ENCODE measurements at places on chromosomes 16 and 17.

- no peak for DNase-seq
These were observed 27.2 kb downstream of the HEATR9 start for GRCh38 chr17:35841505-35841904.

DNA sequence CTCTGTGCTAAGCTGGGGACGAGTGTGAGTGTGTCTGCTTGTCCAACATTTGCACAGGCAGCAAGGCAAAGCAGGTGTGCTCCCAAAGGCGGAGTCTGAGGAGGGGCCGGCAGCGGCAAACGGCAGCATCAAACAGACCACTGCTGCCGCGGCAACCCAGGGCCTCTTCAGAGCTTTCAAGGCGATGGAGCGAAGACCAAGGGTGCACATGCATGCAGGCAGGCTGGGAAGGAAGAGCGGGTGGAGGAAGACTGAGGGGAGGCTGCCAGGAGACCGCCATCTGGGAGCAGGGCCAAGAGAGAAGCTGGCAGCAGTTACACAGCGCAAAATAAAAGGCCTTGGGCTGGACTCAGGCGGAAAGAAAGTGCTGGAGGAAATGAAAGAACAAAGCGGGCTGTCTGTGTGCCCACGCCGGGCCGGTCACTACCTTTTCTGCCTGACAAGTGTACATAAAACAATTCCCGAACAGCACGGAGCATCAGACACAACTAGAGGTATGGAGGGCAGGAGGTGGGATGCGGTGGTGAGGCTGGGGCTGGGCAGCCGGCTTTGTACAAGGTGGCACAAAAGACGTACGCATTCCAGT is 8.5 kb downstream of the TIMM22 start:
- DNase-seq, result peak; percentile 45

- no peak for DNase-seq
These were observed 76.4 kb downstream of the KCNJ12 start for GRCh38 chr17:21452377-21453143.

DNA sequence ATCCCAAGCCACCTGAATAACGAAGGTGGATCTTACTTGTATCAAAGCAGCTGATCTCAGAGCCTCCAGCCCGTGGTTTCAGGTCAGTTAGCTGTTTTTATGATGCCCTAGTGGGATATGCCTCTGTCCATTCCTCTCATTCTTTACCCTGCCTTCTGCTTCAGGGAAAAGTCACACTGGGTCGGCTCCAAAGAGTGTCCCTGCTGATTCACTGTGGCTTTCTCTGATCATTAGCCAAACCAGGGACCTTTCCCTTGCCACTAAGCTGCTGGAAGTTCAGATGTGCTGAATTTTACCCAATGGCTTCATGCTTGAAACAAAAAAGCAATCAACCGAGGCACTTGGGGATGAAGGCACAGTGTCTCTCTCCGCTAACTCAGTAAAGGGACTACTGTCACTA is 170.2 kb upstream of the SALL1 start:
- DNase-seq, result no peak

GRCh38 chr17:48759288-48759687 is 30.7 kb upstream of the HOXB13 start:
- no peak for DNase-seq

GRCh38 chr17:17109907-17110306 is 67.7 kb downstream of the MPRIP start:
- no peak for DNase-seq

- no peak for DNase-seq
These were observed 31.6 kb downstream of the TNFRSF13B start for GRCh38 chr17:16940116-16940881.

GRCh38 chr17:58789160-58789559 is 33.5 kb downstream of the PPM1E start:
- no peak for DNase-seq

- no peak for DNase-seq
These were observed 27.7 kb upstream of the ERCC4 start for GRCh38 chr16:13892301-13892700.

GRCh38 chr16:12079412-12079965 is 103.0 kb downstream of the SNX29 start:
- no peak for DNase-seq

GRCh38 chr17:75159196-75160031 is 5.1 kb upstream of the JPT1 start:
- DNase-seq, result no peak

DNA sequence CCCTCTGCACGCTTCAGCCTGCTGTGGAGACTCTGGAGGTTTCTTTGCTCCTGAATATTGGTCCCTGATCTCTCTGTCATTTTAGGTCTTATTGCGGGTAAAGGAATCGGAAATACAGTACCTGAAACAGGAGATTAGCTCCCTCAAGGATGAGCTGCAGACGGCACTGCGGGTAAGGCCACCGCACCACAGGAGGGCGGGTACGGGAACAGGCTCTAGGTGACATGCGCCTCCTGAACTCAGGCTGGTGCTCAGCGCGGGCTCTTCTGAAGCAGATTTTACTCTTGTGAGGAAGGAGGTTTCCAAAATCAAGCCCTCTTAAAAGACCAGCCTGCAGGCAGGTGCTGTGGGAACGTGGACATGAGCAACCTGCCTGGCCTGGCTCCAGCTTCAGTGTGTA is 29.8 kb downstream of the PLD6 start:
- DNase-seq, result no peak

DNA sequence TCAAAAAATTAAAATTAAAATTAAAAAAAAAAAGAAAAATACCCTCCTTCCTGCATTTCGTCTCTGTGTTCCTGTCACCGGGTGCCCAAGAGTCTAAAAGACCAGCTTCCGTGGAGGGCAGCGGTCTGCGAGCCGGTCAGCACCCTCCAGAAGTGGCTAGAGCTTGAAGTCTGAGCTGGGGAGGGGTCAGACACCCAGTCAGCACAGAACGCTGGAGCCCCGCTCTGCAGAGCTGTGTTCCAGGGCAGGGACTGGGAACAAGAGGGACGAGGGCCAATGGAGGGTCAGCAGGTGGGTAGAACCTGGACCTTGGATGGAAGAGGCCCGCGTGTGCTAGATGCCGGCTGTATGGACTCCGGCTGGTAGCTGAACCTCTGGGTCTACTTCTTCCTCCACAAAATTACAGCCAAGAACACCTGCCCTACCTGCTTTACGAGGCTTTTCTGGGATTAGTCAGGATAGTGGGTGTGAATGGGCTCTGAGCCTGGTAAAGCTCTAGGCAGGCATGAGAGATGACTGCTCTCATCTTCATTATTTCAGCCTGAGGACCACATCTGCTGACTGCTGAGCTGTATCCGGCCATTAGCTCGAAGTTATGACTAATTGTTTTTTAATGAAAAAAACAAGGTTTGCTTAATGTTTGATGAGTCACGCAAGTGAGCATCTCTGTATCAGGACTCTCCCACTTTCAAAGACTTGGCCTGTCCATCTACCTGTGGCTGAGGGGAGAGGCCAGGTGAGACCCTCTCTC is 5.9 kb downstream of the TRPV1 start:
- DNase-seq, result no peak

DNA sequence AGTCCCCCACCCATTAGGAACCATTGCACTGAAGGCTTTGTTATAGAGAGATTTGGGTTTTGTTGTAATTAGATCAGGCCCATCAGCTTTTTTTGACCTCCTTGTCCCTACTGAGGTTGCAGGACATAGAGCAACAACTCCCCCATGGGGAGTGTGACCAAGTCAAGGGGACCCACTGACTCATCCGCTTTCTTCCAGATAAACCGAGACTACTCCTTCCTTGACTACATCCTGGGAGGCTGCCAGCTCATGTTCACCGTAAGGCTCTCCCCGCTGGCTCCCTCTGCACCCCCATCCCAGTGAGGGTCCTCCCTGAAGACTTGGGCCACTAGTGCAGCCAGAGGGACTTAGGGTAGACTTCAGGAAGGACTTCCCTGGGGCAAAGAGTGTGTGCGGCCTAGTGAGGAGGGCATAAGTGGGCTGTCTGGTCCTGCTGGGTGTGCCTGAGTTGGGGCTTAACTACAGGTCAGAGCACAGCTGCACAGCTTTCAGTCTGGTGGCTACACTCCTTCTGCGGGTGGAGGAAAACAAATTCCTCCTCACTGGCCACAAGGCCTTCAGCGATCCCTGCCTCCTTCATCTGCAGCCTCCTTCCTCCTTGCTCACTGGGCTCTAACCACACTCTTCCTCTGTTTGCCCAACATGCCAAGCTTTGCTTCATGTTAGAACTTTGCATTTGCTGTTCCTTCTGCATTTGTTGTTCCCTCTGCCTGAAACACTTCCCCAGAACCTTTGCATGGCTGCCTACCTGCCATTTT is 31.0 kb downstream of the CPNE2 start:
- DNase-seq, result no peak

DNA sequence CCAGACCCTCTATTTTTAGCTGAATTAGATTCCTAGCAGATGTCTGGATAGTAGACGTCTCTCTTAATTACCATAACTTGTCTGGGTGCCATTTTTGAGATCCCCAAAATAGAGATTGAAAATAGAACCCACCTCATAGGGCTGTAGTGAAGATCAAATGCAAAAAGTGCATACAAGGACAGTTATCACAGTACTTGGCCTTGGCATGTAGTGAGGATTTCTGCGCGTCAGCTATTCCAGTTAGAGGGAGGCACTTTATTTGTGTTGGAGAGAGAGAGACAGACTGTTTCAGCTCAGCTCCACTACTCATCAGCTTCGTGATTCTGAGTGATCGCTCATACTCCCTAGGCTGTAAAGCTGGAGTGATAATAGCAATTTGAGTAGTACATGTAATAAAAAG is 59.6 kb upstream of the CDH13 start:
- DNase-seq, result no peak

- DNase-seq, result no peak
These were observed 33.9 kb upstream of the FAAP100 start for GRCh38 chr17:81586096-81586495.

GRCh38 chr16:19396555-19397011 is 21.1 kb upstream of the TMC5 start:
- peak; percentile 58 for DNase-seq

GRCh38 chr17:75639327-75639726 is 6.1 kb downstream of the SMIM5 start:
- DNase-seq, result no peak

DNA sequence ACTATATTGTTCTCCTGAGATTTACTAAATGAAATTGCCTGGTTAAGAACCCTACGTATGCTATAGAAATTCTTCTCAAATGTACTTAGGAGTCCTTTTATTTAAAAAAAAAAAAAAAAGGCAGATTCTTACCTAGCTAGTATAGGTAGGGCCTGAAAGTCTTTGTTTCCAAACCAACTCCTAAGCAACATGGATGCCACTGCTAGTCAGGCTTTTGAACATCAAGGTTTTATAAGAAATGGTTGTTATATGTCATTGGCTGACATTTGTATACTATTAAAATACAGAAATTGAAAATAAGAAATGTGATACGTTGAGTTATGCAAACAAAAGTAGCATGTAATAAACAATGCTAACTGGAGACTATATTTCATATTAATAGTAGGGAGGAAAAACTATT is 1.2 kb downstream of the EVI2A start:
- no peak for DNase-seq

- DNase-seq, result no peak
These were observed 57.7 kb downstream of the ZNF778 start for GRCh38 chr16:89275284-89275584.

DNA sequence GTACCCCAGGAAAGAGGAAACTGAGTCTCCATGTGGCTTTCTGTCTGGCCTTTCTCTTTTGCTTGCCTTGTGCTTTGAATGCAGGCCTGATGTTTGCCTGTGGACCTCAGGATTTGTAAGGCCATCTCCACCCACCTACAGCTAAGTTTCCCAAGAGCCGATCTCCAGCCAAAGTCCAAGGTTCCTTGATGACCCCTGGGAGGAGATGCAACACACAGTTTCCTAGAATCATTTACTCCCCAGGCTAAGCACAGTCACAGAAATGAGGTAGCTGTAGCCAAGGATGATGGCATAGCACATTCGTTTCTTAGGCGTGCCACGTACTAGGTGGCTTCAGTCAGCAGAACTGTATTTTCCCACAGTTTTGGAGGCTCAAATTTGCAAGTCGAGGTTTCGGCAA is 595.4 kb downstream of the MAF start:
- DNase-seq, result no peak

DNA sequence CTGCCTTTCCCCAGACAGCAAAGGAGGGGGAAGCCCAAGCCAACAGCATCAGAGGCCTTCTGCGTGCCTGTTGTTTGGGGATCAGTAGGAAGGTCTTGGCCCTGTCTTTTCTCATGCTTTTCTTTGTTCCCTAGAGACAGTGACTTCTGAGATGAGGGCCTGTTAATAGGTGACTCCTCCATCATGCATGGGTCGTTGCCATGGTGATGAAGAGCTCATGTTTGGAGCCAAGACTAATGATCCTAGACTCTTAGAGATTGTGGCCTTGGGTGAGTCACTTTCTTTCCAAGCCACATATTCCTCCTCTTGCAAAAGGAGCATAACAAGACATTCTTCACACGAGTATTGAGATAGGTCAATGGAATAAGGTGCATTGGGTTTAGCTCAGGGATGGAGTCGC is 201.1 kb upstream of the ASIC2 start:
- DNase-seq, result no peak

DNA sequence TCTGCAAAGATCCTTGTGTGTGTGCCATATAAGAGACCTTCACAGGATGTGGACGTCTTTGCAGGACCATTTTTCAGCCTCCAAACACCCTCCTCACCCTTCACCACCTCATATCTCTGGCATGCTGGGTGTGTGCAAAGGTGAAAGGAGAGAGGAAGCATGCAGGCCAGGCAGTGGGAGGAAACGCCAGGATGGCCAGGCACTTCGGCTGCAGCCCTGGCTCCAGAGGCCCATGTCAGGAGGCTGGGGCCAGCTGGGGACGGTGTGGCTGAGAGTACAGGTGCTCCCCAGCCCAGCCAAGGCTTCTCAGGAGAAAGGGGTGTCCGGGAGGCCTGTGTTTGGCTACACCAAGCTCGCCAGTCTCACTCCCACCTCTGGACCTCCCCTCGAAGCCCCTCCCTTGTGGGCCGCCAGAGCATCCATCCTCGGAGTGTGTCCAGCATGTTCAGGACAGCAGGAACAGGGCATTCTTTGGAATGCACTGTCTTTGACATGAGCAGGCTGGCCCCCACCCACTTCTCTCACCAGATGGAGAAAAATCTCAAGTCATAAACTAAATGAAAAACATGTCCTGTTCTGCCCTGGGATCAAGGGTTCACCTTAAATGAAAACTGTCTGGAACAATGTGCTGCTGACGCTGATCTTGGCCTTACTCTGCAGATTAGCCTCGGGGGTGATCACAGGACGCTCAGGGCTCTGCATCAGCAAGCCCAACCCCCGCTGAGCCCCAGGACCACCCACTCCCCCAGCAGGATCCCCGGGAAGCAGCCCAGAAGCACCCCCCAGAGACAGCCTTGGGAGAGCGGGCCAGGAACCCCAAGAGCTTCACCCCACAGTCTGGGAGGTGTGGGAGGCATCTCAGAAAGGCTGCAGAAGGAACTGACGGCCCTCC is 15.9 kb downstream of the PEMT start:
- DNase-seq, result no peak

DNA sequence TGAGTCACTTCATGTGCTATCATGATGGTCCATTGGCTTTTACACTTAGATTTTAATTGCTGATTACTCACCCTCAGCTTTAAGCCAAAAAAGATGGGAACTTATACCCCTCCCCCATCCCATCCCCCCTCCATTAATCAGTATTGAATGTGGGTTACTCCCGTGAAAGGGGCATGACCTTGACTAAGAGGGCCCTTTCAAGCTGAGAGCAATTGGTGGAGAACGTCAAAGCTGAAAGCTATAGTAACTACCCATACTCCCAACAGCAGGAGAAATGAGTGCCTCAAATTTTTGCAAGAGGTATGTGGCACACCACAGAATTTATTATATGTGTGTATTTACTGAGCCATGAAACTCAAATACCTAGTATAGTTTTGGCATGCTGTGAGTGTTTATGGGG is 99.7 kb upstream of the CDH8 start:
- DNase-seq, result no peak

- peak; percentile 69 for DNase-seq
These were observed 5.4 kb upstream of the ZNF213 start for GRCh38 chr16:3129137-3130131.

- DNase-seq, result no peak
These were observed 16.0 kb upstream of the RAP1GAP2 start for GRCh38 chr17:2780256-2780655.

Data from COR-L47 (cell line).